ENCODE measurements at places on chromosomes 2 and 18. TPM values are rescaled to one million over a fixed set of nuclear protein-coding genes. Genes with fewer than 3 reads are reported as not detected.

DNA sequence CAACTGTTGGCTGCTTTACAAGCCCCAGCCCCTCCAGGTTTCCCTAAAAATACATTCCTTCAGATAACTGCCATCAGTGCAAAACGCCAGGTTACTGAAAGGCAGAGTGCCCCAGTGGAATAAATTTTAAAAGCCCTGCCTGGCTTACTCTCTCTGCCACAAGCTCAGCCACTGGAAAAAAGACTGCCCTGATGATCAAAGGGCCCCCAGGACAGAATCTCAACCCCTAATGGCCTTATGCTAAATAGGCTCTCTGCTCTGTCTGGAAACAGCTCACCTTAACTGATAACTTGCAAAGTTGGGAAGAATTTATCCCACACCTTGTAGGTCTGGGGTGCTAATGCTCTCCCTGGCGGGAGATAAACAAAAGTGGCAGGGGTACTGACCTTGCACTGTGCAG is 33.9 kb downstream of the CFAP53 start:
- DNase-seq: no peak
- H3K27me3 ChIP-seq: no peaks in the 10 kb centered on the region
- H3K4me3 ChIP-seq: no peak overlapping the region
- H3K4me1 ChIP-seq: peaks cover 9% of the 10 kb centered on the region
- no peak overlapping the region for H3K27ac ChIP-seq

- peaks cover 9% of the 10 kb centered on the region for H3K4me1 ChIP-seq
- H3K27ac ChIP-seq: no peak overlapping the region
- no peaks in the 10 kb centered on the region for H3K36me3 ChIP-seq
Observed at GRCh38 chr2:204885747-204886146, 340.5 kb downstream of the PARD3B start.

- peaks cover 23% of the 10 kb centered on the region for H3K4me1 ChIP-seq
- no peaks in the 10 kb centered on the region for H3K27me3 ChIP-seq
- peak; percentile 34 for DNase-seq
- no peaks in the 10 kb centered on the region for H3K36me3 ChIP-seq
- no peak overlapping the region for H3K27ac ChIP-seq
Observed at GRCh38 chr2:102277202-102277700, 34.1 kb upstream of the IL1RL1 start.

DNA sequence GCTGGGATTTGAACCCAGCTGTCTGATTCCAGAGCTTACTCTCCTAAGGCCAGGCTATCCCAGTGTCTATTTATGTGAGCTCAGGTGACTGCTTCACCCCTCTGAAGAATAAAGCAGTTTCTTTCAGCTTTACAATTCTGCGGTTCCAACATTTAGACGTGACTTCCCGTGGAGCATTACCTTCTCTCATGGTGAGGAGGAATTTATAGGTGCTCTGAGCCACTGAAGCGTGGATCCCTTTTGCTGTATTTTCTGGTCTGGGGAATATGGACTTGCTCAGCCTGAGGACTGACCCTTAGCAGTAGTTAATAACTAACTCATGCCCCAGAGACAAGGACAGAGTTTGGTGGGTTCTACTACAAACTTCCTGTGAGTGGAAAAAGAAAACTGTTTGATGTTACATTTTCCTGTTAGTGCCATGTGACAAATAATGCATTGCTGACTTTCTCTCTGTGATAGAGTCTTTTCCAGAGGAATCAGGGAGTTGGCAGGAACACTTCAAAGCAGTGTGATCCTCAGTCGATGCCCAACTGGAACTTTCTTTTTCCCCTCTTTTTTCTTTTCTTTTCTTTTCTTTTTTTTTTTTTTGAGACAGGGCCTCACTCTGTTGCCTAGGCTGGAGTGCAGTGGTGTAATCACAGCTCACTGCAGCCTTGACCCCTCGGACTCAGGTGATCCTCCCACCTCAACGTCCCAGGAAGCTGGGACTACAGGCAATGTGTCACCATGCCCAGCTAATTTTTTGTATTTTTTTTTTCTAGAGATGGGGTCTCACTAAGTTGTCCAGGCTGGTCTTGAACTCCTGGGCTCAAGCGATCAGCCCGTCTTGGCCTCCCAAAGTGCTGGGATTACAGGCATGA is 21.9 kb downstream of the CASP10 start:
- no peaks in the 10 kb centered on the region for H3K27me3 ChIP-seq
- no peaks in the 10 kb centered on the region for H3K36me3 ChIP-seq
- peaks cover 6% of the 10 kb centered on the region for H3K4me1 ChIP-seq
- DNase-seq: no peak
- no peak overlapping the region for H3K27ac ChIP-seq

DNA sequence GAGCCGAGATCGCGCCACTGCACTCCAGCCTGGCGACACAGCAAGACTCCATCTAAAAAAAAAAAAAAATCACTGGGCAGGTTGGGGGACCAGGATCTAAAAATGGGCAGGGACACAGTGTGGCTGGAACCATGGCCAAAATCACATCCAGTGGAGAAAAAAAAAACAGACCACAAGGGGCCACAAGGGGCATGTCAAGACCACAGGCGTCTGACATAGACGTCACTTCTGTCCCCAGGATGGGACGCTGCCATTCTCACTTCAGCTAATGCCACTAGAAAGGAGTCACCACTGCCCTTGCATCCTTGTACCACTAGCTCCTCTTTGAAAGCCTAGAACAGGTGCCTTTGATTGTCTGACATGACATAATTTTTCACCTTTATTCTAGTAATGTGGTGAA is 2.5 kb upstream of the POMC start:
- no peak for DNase-seq
- H3K4me1 ChIP-seq: peaks cover 4% of the 10 kb centered on the region
- no peak overlapping the region for H3K4me3 ChIP-seq
- H3K27me3 ChIP-seq: peaks cover 81% of the 10 kb centered on the region

- peaks cover 10% of the 10 kb centered on the region for H3K4me1 ChIP-seq
- DNase-seq: no peak
- peaks cover 3% of the 10 kb centered on the region for H3K36me3 ChIP-seq
Observed at GRCh38 chr2:233417282-233417681, 63.0 kb downstream of the DGKD start.

- H3K27ac ChIP-seq: no peak overlapping the region
- no peaks in the 10 kb centered on the region for H3K36me3 ChIP-seq
- H3K4me3 ChIP-seq: no peak overlapping the region
- H3K4me1 ChIP-seq: no peaks in the 10 kb centered on the region
Observed at GRCh38 chr2:217789003-217789735, 213.6 kb downstream of the TNS1 start.

DNA sequence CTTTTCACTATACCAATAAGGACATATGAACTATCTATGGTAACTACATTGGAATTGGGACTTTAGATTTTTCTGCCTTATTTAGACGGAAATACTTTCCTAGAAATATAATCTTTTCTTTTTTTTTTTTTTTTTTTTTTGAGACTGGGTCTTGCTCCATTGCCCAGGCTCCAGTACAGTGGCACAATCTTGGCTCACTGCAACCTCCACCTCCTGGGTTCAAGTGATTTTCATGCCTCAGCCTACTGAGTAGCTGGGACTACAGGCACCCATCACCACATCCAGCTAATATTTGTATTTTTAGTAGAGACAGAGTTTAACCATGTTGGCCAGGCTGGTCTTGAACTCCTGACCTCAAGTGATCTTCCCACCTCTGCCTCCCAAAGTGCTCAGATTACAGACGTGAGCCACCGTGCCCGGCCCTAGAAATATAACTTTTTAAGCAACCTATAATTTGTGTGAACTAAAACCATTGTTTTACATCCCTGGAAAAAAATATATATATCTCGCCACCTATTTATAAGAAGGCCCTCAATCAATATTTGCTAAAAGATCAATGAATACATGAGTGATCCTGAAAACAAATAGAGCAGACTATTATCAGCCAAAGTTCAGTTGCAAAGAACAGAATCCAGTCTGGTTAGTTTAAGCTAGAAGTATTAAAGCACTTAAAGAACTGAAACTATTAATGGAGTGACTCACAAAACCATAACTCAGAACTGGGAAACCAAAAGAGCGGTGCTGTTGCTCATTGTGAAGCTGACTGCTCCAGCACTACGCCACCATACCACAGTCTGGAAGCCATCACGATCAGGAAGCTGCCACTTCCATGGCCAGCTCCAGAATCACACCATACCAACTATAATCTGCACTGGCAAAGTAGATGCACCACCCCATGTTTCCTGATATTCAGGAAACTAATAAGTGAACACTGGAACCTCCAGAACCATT is 8.4 kb upstream of the HNRNPLL start:
- H3K4me3 ChIP-seq: no peak overlapping the region
- DNase-seq: no peak
- no peaks in the 10 kb centered on the region for H3K4me1 ChIP-seq
- H3K36me3 ChIP-seq: no peaks in the 10 kb centered on the region
- H3K27me3 ChIP-seq: no peaks in the 10 kb centered on the region

DNA sequence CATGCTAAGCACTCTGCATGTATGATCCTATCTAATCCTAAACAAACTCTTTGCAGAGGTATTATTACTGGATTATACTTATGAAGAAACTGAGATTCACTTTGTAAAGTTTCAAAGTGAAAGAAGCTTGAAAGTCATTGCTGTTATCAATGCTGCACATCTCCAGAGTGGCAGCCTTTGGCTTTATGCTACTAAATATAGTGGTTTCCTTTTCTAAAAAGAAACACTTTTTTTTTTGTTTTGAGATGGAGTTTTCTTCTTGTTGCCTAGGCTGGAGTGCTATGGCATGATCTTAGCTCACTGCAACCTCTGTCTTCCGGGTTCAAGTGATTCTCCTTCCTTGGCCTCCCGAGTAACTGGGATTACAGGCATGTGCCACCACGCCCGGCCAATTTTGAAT is 114.9 kb upstream of the RAB27B start:
- H3K27me3 ChIP-seq: no peaks in the 10 kb centered on the region
- no peak for DNase-seq
- no peaks in the 10 kb centered on the region for H3K4me1 ChIP-seq
- no peak overlapping the region for H3K27ac ChIP-seq
- no peaks in the 10 kb centered on the region for H3K36me3 ChIP-seq

GRCh38 chr18:74084184-74084855 is 63.3 kb downstream of the FBXO15 start:
- no peak for DNase-seq
- H3K4me1 ChIP-seq: peaks cover 4% of the 10 kb centered on the region
- H3K27me3 ChIP-seq: no peaks in the 10 kb centered on the region
- H3K4me3 ChIP-seq: no peak overlapping the region
- H3K36me3 ChIP-seq: no peaks in the 10 kb centered on the region

DNA sequence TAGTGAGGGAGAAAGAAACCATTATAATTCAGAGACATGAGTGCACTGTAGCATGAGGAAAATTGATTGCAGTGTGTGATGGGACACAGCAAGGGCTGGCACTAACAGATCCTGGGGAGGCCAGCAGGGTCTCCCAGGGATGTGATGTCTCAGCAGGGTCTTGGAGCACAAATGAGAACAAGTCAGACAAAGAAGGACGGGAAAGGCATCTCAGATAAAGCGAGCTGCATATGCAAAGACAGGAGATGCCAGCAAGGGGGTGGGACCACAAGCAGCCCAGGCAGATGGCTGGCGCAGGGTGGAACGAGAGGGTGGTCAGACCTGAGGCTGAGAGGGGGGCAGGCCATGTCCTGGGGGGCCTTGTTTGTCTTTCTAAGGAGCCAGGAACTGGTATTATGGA is 102.6 kb upstream of the DLX2 start:
- H3K27ac ChIP-seq: no peak overlapping the region
- no peak for DNase-seq
- H3K36me3 ChIP-seq: no peaks in the 10 kb centered on the region

DNA sequence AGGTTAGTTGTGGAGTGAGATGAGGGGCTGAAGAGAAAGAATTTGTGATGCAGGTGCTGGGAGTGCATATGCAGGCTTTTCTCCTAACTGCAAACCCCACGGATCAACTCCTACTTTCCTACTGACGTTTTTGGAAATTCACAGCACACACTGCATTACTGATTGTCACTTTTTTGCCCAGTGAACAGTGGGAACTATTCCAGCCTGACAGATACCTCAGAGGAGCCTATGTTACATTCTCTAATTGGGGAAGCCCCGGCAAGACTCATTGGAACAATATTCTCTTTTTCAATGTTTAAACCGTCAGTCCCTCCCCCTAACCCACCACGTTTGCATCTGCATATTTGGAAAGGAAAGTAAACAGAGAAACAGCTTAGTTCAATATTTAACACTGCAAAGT is 126.2 kb downstream of the DPP4 start:
- DNase-seq: no peak
- no peak overlapping the region for H3K4me3 ChIP-seq
- no peak overlapping the region for H3K27ac ChIP-seq
- H3K36me3 ChIP-seq: no peaks in the 10 kb centered on the region

DNA sequence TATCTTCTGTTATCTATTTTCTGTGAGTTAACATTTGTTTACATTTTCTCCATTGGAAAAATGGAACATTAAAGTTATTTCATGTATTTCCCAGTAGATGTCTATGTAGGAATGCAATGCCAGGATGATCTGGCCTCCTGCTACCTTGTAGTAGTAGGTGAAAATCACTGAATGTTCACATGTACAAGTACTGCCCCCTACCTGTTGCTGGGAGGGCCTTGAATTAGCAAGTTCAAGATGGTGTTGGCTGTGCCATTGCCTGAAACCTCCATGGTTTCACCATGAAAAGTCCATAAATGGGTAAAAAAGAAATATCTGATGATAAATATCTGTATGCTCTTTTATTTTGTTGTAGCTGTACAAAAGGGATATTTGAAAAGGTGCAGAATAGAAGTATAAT is 30.7 kb downstream of the XRCC5 start:
- no peak overlapping the region for H3K27ac ChIP-seq
- H3K27me3 ChIP-seq: no peaks in the 10 kb centered on the region
- H3K4me3 ChIP-seq: no peak overlapping the region
- DNase-seq: peak; percentile 26

GRCh38 chr2:8329660-8330622 is 351.9 kb upstream of the ID2 start:
- H3K27ac ChIP-seq: no peak overlapping the region
- DNase-seq: peak; percentile 21
- H3K4me3 ChIP-seq: no peak overlapping the region
- peaks cover 8% of the 10 kb centered on the region for H3K4me1 ChIP-seq
- H3K36me3 ChIP-seq: no peaks in the 10 kb centered on the region

GRCh38 chr18:9105420-9105819 is 2.9 kb downstream of the NDUFV2 start:
- peak overlapping the region; percentile 75 for H3K4me3 ChIP-seq
- peaks cover 63% of the 10 kb centered on the region for H3K4me1 ChIP-seq
- H3K27ac ChIP-seq: no peak overlapping the region
- no peaks in the 10 kb centered on the region for H3K36me3 ChIP-seq

- no peaks in the 10 kb centered on the region for H3K4me1 ChIP-seq
- no peaks in the 10 kb centered on the region for H3K27me3 ChIP-seq
- no peak for DNase-seq
Observed at GRCh38 chr18:2212598-2213205, 358.6 kb downstream of the METTL4 start.

GRCh38 chr2:238897911-238898311 is 50.0 kb downstream of the TWIST2 start:
- no peak for DNase-seq
- H3K27me3 ChIP-seq: no peaks in the 10 kb centered on the region
- H3K27ac ChIP-seq: no peak overlapping the region
- no peaks in the 10 kb centered on the region for H3K36me3 ChIP-seq
- no peak overlapping the region for H3K4me3 ChIP-seq

ANO7 gene
- 1.8 TPM for total RNA-seq

CD8B2 gene
- total RNA-seq: not detected

MAPK4 gene
- total RNA-seq: 7.0 TPM

SIX3 gene
- 28.8 TPM for total RNA-seq

CACNB4 gene
- 14.2 TPM for total RNA-seq

MRPL33 gene
- total RNA-seq: 78.9 TPM

OSBPL1A gene
- 54.2 TPM for total RNA-seq

TEKT4 gene
- total RNA-seq: not detected

DUSP19 gene
- total RNA-seq: 3.5 TPM

ALPP gene
- total RNA-seq: not detected

AMMECR1L gene
- 21.0 TPM for total RNA-seq

DLX2 gene
- 0.19 TPM for total RNA-seq

All from neural progenitor cell (in vitro differentiated cells).